ENCODE measurements at places on chromosomes 5 and 9.

DNA sequence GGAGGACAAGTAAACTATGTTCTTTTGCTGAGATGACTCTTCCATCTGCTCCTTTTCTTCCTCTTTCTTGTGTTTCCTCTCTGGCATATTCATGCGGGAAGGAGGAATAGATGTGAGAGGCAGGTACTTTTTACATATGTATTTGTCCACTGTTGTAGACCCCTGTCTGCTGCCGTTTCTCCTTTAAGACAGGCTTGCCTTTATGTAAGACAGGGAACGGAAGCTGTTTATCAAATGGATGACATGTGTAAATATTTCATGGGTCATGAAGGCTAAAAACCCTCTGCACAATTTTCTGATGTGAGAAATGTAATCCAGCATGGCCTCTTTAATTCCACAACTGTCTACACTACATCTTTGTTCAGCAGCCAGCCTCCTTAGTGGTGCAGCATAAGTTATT lies 1525.5 kb upstream of the NUDT12 start:
- DNase-seq = no peak

- no peak for DNase-seq
These were observed 209.3 kb upstream of the SLC24A2 start for GRCh38 chr9:19998153-19998552.

DNA sequence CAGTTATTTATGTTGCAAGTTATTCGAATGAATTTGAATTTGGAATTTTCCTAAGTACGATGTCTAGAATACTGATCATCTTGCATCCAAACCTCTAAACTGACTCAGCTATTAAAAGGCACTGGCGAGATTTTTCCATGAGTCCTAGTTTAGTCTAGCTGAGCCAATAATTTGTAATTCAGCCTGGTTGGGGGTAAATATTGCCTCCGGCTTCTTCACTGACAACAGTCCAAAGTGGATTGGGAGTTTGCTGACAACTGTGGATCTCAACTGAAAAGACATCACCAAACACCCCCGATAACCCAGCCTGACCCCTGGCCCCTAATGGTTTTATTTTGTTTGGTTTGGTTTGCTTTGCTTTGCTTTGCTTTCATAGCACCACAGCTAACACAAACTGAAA lies 189.8 kb upstream of the DAPK1 start:
- DNase-seq = no peak

GRCh38 chr9:126991183-126991582 lies 76.6 kb downstream of the RALGPS1 start:
- no peak for DNase-seq

DNA sequence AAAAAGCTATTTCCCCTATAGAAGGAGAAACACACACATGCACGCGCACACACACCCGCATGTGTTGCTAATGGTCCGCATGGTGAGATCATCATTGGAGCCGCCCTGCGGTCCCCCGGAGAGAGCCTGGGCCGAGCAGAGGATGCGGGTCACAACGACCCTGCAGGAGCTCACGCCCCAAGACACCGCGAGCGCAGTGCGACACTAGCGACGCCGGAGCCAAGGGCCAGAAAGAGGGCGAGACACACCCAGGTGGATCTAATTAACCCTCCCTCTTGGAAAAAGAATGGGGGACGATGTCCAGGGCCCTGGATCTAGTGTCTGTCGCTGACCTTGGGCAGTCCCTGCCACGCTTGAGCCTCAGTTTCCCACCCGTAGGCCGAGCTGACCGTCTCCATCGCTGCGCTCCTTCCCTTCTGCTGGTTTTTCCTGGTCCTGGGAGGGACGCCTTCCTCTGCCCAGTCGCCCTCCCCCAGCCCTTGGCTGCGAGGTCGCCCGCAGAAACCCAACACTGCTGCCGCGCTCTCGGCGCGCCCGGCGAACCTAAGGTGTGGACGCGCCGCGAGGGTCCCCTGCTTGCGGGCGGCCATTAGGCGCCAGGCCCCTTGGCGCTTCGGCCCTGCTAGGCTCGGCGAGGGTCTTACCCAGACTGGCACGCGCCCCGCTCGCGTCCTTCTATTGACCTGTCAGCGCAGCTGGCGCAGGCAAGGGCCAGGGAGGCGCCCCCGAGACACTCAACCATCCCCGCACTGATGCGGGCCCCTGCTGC lies 47.5 kb upstream of the RNF20 start:
- DNase-seq = no peak

- DNase-seq = no peak
These were observed 77.4 kb downstream of the MEGF10 start for GRCh38 chr5:127367946-127368465.

- DNase-seq = no peak
These were observed 147.0 kb downstream of the FOCAD start for GRCh38 chr9:20831028-20831427.

- no peak for DNase-seq
These were observed 33.7 kb downstream of the TGFBR1 start for GRCh38 chr9:99138424-99139284.

GRCh38 chr5:38726279-38726678 lies 119.5 kb upstream of the OSMR start:
- DNase-seq = no peak

GRCh38 chr5:67149951-67150523 lies 46.6 kb downstream of the CD180 start:
- DNase-seq = no peak

- DNase-seq = no peak
These were observed 37.1 kb downstream of the FUBP3 start for GRCh38 chr9:130616451-130616850.

DNA sequence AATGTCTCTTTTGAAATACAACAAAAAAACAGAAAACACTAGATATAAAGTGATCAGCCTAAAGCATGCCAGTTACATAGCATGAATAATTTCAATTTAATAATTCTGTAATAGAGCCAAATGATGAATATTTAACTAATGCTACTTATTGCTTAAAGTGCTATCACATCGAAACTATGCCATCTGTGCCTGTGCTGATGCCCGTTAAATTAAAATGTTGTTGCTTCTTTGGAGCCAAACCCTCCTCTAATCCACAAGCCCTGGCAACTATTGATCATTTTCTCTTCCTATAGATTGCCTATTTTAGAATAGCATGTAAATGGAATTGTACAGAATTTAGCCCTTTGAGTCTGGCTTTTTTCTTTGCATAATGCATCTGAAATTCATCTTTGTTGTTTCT lies 356.2 kb downstream of the CHSY3 start:
- DNase-seq = no peak

GRCh38 chr9:20220286-20220685 lies 402.0 kb downstream of the MLLT3 start:
- DNase-seq = no peak

DNA sequence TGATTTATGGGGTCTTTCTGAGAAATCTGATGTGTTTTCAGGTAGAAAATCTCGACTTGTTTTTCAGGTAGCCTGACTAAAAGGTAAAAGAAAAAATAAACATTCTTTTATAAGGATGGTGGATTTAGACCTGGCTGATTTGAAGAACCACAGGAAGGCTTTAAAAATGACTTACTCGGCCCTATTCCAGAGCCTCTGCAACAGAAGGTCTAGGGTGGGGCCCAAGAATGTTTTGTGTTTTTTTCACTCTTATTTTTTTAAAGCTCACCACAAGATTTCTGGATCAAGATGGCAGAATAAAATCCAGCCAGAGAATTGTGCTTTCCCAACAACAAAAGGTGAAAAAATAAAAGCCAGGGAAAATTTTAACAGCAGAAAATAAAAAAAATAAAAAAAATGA lies 59.1 kb downstream of the FNBP1 start:
- DNase-seq = no peak

- no peak for DNase-seq
These were observed 147.5 kb downstream of the NXNL2 start for GRCh38 chr9:88682431-88682831.
